Activated naive CD8-positive, alpha-beta T cell treated with anti-CD3 and anti-CD28 coated beads, Interleukin-2, amount 10 ng/mL, durations not matched to agents 7 days and 5 days (primary cell): ENCODE measurements at places on chromosomes 11 and 22. TPM values are rescaled to one million over a fixed set of nuclear protein-coding genes. Genes with fewer than 3 reads are reported as not detected.

BACE1-AS gene
- 8.0 TPM for total RNA-seq

CABP4 gene
- total RNA-seq: 3.0 TPM

PANX2 gene
- 0.11 TPM for total RNA-seq

TSSK2 gene
- not detected for total RNA-seq

DRD2 gene
- not detected for total RNA-seq

DKK3 gene
- 12.0 TPM for total RNA-seq
